ENCODE measurements at places on chromosomes 11 and 22.

DNA sequence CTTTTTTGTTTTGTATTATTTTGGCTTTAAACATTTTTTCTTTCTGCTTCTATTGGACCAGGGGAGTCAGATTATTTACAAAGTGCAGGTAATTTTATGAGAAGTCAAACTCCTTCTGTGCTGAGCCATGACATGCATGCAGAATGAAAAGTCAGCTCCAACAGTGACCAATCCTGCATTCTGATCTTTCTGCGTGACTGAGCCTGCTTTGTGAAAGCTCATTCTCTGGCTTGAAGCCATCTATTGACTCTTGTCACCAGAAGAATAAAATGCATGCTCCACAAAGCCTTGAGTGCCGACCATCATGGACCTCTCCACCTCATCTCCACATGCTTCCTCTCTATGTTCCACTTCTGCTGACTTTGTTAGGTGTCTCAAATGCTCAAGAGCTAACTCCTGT is 50.2 kb downstream of the MIAT start:
- DNase-seq, result no peak

GRCh38 chr11:75478783-75479596 is 46.0 kb upstream of the KLHL35 start:
- DNase-seq, result no peak

GRCh38 chr11:108796551-108796950 is 131.7 kb downstream of the DDX10 start:
- no peak for DNase-seq

DNA sequence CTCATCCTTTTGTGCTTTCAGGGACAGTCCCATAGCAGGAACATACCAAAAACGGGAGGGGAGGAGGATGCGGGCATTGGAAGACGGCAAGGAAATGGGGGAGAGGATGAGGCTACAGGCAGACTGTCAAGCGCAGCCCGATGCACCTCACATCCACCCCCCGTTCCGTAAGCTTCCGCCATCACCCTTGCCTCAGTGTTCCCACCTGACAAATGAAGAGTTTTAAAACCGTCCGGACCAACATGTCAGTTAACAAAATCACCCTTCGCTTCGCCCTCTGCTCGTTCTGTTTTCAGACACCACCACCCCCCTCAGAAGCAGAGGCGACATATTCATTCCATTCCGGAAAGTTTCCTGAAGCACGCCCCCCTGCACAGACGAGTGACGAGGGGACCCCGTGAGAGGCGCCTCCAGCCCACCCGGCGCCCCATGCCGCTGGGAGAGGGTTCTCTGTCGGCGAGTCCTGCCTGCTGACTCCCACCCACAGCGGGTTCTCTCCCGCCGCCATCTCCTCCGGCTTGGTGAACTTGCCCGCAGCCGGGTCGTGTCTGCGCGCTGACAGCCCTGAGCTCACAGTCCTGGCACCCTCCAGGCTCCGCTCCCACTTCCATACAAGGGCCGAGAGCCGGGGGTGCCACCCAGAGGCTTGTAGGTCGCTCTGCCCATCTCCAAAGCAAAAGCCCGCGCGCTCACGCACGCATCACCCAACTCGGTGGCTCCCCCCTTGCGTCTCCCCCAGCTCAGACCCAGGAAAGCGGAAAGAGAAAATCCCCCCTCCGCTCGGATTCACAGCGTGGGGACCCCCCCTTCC is 1.5 kb downstream of the IGSF9B start:
- DNase-seq, result no peak

- no peak for DNase-seq
These were observed 33.8 kb downstream of the ADAMTS8 start for GRCh38 chr11:130394615-130395014.

DNA sequence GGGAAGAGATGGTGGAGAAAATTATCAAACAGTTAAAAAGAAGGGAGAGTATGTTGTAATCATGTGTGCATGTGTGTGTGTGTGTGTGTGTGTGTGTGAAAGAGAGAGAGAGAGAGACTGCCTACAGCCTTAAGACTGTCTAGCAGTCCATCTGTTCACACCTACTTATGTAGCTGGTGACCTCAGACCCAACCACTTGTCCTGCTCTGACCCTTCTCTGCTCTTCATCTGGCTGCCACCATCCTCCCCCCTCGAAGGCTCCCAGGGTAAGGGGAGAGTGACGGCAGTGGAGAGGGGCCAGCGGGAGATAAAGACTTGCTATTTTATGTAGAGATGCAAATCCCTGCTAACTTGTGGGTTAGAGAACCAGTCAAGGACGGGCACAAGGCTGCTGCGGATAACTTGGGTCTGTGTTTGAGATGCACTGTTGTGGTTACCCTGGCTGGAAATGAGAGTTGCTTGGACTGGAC is 24.9 kb upstream of the GRAMD1B start:
- DNase-seq, result peak; percentile 13

GRCh38 chr22:42294034-42294985 is 23.9 kb upstream of the TCF20 start:
- DNase-seq, result peak; percentile 43

GRCh38 chr11:34890812-34891211 is 25.4 kb downstream of the APIP start:
- peak; percentile 70 for DNase-seq

- DNase-seq, result no peak
These were observed 38.5 kb upstream of the ARFGAP3 start for GRCh38 chr22:42895541-42895981.

- peak; percentile 7 for DNase-seq
These were observed 60.5 kb upstream of the MMP13 start for GRCh38 chr11:103016031-103016430.

- DNase-seq, result no peak
These were observed 1.4 kb upstream of the KCNQ1OT1 start for GRCh38 chr11:2701230-2701629.

Data from amniotic epithelial cell (primary cell).